ENCODE measurements at places on chromosomes 4 and X.

GRCh38 chrX:54640103-54640690, 110.2 kb downstream of the GNL3L start:
- DNase-seq = no peak

- no peak for DNase-seq
Observed at GRCh38 chr4:13777341-13777740, 149.8 kb upstream of the BOD1L1 start.

- DNase-seq = peak; percentile 3
Observed at GRCh38 chrX:48695925-48696300, 621 bp upstream of the SUV39H1 start.

- no peak for DNase-seq
Observed at GRCh38 chr4:134388351-134388750, 186.8 kb upstream of the PABPC4L start.

DNA sequence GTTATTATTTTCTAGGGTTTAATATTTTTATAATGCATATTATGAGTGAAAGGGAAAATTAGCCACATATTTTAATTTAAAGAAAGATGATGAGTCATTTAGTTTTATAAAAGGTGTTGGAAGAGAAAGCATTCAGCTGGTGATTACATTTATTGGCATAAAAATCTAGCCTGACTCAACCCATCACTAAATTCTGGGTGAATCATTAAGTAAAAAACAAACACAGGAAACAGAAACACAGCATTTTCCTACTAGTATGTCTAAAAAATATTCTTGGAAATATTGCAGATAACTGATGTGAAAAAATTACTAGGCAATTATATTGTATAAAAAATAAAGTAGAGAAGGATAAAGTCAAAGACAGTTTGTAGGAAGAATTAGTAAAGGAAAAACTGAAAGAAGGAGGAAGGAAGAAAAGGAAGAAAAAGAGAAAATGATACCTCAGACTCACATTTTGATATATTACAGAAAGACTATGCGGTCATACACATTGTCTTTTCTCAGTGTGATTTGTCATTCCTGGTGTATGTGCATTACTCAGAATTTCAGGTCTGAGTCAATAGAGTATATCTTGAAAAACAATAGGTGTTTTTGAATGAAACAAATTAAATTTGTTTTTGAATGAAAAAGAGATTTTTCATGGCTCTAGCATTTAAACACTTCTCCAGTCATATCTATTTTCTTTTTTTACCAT, 48.0 kb upstream of the SPOCK3 start:
- no peak for DNase-seq

DNA sequence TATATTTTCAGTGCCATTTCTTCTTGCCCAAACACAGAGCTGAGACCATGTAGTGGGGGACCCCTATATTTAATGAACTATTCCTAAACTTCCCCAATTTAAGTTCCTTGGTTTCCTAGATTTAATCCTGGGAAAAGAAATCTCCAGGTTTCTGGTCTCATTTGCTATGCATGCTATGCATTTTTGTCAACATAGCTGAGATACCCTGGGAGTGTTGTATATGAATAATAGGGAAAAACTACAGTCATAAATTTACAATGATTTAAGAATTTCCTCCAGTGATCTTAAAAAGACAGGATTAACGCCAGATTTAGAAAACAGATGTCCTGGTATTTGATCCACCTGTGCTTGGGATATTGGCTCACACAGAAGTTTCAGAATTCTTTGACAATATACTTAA, 136.8 kb upstream of the RAPGEF2 start:
- peak; percentile 42 for DNase-seq

DNA sequence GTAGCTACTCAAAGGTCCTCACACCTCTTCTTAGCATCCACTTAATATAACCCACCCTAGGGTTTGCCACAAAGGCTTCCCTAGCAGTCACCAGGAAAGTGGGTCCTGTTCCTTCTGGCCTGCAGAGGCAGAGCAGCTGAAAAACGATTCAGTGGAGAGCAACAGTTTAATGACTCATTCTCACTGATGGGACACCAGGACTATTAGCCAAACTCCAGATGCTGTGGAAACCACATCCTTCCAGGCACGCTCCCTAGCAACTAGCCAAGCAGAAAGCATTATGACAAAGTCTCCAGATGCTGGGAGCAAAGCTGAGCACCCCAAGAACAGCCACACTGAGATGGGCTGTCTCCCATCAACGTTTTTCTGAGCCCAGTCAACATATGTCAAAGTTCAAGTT, 30.3 kb upstream of the UTP14A start:
- DNase-seq = peak; percentile 69

- no peak for DNase-seq
Observed at GRCh38 chrX:151516538-151517187, 46.8 kb upstream of the PASD1 start.

DNA sequence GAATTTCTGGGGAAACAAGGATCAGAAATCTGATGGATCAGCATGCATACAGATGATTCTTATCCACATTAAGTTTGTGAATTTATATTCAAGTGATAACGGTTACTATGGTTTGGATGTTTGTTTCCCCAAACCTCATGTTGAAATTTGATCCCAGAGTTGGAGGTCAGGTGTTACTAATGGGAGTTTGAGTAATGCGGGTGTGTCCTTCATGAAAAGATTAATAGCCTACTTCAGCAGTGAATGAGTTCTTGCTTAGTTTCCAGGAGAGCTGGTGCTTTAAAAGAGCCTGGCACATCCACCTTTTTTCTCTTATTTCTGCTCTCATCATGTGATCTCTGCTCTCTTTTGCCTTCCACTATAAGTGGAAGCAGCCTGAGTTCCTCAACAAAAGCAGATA, 712.4 kb downstream of the IL1RAPL1 start:
- DNase-seq = no peak

GRCh38 chrX:101407167-101407747, 468 bp downstream of the GLA start:
- no peak for DNase-seq

DNA sequence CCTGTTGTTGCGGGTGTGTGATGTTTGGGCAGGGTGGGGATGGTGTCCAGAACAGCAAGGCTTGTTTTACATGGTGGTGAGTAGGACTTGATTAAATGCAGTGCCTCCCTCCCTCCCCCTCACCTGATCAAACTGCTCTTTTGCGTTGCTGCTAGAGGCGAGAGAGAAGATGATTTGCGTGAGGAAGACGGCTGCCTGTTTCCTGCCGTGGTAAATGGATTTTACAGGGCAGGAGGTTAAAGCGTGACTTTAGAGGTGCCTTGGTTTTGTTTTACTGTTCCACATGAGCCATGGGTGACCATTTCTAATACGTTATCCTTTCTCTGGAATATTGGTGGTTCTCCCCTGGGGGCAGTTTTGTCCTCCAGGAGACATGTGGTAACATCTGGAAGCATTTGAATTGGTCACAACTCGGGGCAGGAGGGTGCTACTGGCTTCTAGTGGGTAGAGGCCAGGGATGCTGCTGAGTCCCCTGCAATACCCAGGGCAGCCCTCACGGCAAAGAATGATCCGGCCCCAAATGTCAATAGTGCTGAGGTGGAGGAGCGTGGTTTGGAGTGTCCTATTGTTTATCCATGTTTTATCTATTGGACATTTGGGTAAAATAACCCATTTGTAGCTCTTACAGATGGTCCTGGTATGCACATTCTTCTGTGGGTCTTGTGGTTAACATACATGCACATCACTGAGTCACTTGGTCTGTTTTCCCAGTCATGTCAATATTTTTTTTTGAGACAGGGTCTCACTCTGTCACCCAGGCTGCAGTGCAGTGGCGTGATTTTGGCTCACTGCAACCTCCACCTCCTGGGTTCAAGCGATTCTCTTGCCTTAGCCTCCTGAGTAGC, 73.7 kb downstream of the SHROOM2 start:
- DNase-seq = peak; percentile 73

GRCh38 chr4:67292636-67293035, 252.7 kb downstream of the CENPC start:
- no peak for DNase-seq

- peak; percentile 1 for DNase-seq
Observed at GRCh38 chr4:87390551-87390890, 467 bp downstream of the HSD17B11 start.

GRCh38 chr4:148015058-148015457, 283.2 kb downstream of the ARHGAP10 start:
- DNase-seq = no peak

DNA sequence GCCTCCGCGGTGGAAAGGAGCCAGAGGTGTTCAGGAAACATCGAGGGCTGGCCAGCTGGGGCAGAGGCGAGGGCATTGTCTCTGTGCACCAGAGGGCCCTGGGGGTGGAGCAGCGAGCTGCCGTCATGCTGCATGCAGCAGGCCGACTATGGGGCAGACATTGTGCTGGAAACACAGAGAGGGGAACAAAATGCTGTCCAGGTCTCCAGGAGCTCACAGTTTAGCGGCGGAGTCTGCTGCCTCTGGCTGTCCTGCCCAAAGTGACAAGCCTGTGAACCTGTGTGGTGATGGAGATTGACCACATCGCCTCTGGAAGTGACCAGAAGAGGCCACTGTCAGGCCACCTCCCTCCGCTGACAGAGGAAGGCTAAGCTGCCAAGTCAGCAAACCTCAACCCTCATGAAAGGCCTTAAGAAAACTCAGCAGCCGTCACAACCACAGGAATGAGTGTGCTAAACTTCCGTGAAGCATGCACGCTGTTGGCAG, 20.1 kb upstream of the SASH3 start:
- peak; percentile 71 for DNase-seq

- DNase-seq = peak; percentile 20
Observed at GRCh38 chrX:71637848-71638247, 19.5 kb upstream of the CXCR3 start.

DNA sequence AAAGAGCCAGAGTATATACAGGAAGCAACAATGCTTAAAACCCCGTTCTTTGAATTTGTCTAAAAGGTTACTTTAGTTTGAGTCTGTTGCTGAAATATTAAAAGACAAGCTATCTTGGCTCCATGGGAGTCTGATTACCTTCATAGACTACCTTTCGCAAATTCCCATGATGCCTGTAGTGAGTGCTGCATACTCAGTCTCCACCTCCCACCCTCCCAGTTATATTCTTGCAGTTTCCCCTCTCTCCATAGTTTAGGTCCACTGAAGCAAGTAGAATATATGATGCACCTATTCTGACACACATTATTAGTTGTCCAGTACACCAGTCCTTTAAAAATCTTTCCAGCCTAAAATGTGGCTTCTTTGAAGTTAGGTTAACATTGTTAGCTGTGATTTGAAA, 2.4 kb downstream of the CNKSR2 start:
- no peak for DNase-seq

DNA sequence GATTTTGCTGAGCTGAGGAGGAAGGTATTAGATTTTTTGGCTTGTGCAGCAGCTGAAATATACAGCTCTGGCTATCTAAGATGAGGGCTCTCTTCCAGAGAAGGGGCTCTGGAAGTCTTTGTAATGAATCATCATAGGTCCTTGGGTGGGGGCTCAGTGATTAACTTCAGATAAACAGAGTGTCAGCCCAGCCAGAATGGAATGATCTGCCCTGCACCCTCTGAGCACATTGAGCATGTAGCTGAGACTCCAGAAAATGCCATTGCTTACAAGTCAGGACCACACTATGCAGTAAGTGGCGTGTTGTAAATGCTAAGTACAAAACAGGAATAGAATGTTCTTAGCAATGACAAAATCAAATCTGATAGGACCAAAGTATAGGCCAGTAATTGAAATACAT, 836.0 kb downstream of the PDHA2 start:
- no peak for DNase-seq

GRCh38 chr4:17690898-17691297, 76.5 kb downstream of the MED28 start:
- DNase-seq = no peak

DNA sequence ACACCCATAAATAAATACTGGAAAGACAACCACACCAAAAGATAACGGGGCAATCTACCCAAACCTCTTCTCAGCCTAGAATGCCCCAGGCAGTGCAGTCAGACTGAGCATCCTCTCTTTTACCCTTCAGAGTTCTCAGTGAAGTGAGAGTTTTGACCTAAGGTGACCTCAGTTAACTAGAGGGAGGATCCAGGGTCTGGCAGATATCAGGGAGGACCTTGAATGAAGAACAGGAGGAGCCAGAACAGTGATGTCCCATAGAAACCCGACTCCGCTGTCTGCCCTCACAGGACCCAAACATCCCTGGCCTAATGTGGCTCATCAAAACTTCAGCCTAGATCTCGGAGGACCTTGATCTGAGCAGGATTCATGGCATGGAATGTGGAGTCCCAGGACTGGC, at the start of gene MAGEB3:
MAGEB3 (plus strand) TSS at position 263 of the 400 bp plus-strand sequence. CDS start 5,268 bp downstream, outside the sequence.
- no peak for DNase-seq

DNA sequence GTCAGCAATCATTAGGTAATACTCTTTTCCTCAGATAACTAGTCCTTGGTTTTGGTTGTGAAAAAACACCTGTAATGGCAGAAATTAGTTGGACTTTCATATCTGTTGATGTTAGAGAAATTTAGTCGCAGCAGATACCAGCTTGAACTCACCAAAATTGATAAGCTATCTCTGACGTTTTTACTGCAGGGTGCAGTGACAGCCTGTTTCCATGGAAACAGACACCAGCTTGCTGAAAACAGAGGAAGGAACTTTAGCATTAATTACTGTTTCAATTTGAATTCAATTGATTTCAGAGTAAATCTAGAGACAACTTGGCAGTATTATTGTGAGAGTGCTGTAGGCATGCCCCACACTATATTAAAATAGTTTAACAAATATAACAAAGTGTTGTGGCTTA, 246.5 kb downstream of the PPP1R2C start:
- no peak for DNase-seq

DNA sequence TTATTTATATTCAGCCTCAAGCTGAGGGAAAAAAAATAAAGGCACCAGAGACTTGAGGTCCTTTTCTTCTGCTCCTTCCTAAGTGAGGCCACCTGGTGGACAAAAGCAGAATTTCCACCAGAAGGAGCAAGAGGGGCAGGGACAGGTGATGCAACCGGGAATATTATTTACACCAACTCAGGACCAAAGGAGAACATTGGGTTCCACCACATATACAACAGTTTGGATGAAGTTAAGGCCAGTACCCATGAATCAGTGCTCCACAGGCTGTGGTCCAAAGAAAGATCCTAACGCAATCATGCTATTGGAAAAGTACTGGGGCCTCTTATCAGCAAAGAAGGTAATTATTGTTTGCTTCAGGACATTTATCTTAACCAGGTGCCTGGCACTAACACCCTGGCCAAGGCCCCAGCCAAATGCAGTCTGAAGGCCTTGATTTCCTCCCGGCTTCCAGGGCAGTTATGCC, 57.4 kb downstream of the TSC22D3 start:
- DNase-seq = peak; percentile 84

DNA sequence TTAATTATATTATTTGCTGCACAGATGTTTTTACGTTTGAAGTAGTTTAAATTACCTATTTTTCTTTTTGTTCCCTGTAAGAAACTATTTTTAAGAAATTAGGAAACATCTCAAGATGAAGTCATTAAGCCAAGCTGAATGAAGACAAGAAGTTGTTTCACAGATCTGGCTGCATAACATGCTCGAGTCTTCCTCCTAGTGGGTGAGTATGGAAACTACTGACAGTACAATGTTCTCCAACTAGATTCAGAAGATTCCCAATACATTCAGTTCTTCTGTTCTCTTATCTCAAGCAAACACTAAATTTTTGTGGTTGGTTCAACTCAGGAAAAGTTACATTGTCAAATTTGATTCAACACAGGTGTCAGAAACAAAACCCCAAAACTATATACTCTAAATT, 256.8 kb upstream of the VCX start:
- DNase-seq = peak; percentile 15
